ENCODE measurements at places on chromosomes 4 and X. TPM values are rescaled to one million over a fixed set of nuclear protein-coding genes. Genes with fewer than 3 reads are reported as not detected.

GRCh38 chr4:2817701-2818350 is 24.9 kb downstream of the SH3BP2 start:
- H3K4me3 ChIP-seq: peak overlapping the region; percentile 66
- H3K27ac ChIP-seq: peak overlapping the region; percentile 85
- H3K36me3 ChIP-seq: peaks cover 60% of the 10 kb centered on the region
- H3K4me1 ChIP-seq: peaks cover 21% of the 10 kb centered on the region
- no peak for DNase-seq

Gene PGAM4
- not detected for total RNA-seq

Gene LUZP4
- not detected for total RNA-seq

DNA sequence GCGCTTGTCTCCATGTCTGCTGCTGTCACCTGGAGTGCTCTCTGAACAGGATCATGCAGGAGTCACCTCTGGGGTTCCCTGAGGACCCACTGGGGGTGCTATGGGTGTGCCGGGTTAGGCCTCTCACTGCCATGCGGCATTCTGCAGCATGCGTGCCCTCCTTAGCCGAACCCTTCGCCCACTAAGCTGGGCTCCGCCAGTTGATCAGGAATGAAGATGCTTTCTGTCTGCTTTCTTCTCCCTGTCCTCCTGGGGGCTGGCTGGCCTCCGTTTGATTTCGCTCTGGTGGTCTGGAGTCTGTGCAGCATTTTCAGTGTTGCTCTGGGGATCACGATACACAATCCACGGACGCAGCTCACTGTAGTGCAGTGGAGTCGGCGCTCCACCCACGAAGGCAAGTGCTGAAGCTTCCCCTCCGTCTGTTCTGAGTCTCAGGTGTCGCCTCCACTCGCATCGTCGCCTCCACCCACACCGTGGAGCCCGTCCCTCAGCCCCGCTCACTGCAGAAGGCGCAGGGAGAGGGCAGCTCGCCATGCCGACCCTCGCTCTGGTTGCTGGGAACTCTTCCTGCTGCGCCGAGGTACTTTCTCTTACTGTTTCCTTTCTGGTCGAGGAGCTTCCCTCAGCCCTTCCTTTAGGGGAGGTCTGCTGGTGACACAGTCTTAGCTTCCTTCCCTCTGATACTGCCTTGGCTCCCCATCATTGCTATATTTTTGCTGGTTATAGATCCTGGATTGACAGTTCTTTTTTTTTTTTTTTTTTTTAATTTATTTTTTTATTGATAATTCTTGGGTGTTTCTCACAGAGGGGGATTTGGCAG is 29.2 kb downstream of the LETM1 start:
- H3K4me1 ChIP-seq: no peaks in the 10 kb centered on the region
- no peaks in the 10 kb centered on the region for H3K36me3 ChIP-seq
- no peak overlapping the region for H3K4me3 ChIP-seq

- H3K4me3 ChIP-seq: no peak overlapping the region
- no peaks in the 10 kb centered on the region for H3K27me3 ChIP-seq
- no peak for DNase-seq
- H3K27ac ChIP-seq: no peak overlapping the region
These were observed 39.3 kb upstream of the SMARCAD1 start for GRCh38 chr4:94168321-94168720.

- no peaks in the 10 kb centered on the region for H3K4me1 ChIP-seq
- H3K4me3 ChIP-seq: no peak overlapping the region
- H3K36me3 ChIP-seq: no peaks in the 10 kb centered on the region
These were observed 319.0 kb downstream of the STK32B start for GRCh38 chr4:5370286-5370685.

Gene NIPAL1
- 3.1 TPM for total RNA-seq

Gene RNF128
- 1.3 TPM for total RNA-seq

DNA sequence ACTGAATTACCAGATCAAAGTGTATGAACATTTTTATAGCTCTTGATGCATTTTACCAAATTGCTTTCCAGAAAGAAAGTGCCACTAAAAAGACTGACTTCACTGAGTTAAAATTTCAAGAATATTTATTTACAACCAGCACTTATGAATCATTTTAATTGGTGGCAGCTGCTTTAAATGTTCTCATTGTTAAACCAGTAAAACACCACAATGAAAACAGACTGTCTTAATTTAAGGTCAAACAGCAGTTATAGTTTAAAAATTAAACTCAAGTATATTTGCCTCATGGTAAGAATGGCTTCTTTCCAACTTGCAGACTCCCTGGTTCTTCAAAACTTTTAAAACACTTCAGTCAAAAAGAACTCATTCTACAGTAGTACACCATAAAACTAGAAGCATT is 36.9 kb downstream of the AMMECR1 start:
- no peak for DNase-seq
- H3K27me3 ChIP-seq: peaks cover 6% of the 10 kb centered on the region
- H3K27ac ChIP-seq: no peak overlapping the region
- no peaks in the 10 kb centered on the region for H3K36me3 ChIP-seq

DNA sequence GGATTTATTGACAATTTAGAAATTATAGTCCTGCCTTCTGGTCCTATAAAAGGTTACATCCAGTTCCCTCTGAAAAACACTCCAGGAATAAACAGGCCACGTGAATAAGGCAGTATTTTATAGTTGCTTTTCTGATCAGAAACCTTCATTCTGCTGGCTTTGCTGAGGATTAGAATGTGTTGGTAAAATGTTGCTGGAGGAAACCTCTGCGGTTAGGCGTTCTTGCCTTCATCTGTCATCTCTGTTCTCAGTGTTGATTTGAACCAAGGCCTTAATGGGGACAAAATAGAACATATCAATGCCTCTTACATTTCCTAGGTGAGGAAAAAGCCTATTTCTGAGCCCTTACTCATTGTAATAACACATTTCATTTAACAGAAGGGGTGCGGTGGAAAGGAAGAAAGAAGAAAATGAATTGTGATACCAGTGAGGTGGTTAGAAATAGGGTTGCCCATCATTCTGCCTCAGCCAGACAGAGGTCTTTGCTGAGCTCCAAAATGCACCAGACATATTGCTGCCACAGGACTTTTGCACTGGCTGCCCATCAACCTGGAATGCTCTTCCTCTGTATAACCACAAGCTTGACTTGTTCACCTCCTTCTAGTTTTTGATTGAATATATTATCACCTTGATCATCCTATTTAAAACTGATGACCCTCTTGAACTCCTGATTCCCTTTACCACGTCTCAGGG is 18.0 kb upstream of the SPARCL1 start:
- H3K4me3 ChIP-seq: no peak overlapping the region
- DNase-seq: no peak
- no peak overlapping the region for H3K27ac ChIP-seq
- no peaks in the 10 kb centered on the region for H3K36me3 ChIP-seq
- H3K4me1 ChIP-seq: no peaks in the 10 kb centered on the region

Gene NOCT
- total RNA-seq: 1.4 TPM

Gene GRIA3
- total RNA-seq: 2.3 TPM

GRCh38 chrX:72392816-72393800 is 87.4 kb upstream of the CITED1 start:
- peaks cover 5% of the 10 kb centered on the region for H3K27me3 ChIP-seq
- H3K4me1 ChIP-seq: no peaks in the 10 kb centered on the region
- no peak overlapping the region for H3K4me3 ChIP-seq
- no peak for DNase-seq
- H3K36me3 ChIP-seq: no peaks in the 10 kb centered on the region

GRCh38 chr4:155179216-155179615 is 29.2 kb upstream of the NPY2R start:
- no peaks in the 10 kb centered on the region for H3K36me3 ChIP-seq
- no peak for DNase-seq
- H3K27me3 ChIP-seq: no peaks in the 10 kb centered on the region

- H3K4me3 ChIP-seq: no peak overlapping the region
- no peak overlapping the region for H3K27ac ChIP-seq
- H3K36me3 ChIP-seq: no peaks in the 10 kb centered on the region
- peak; percentile 13 for DNase-seq
These were observed 763.8 kb upstream of the AADAT start for GRCh38 chr4:170853422-170854021.

- DNase-seq: no peak
- H3K27me3 ChIP-seq: no peaks in the 10 kb centered on the region
These were observed 926.1 kb downstream of the FAM133A start for GRCh38 chrX:94600077-94600476.

DNA sequence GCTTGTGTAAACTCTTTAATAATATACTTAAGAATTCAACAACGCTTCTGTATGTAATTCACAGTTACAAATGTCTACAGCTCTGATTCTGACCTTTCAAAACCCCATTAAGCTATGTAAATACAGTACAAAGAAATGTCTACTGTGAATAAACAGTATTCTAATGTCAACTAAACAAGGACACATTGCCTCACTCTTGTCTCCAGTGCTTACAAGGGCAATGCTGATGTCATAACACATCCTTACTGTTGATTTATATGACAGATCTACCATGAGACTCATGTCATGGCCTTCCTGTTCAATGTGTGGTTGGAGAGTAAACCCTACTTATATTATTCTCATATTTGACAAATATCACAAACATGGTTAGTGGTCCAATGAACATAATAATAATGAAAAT is 256.1 kb upstream of the ADGRL3 start:
- H3K4me3 ChIP-seq: no peak overlapping the region
- no peaks in the 10 kb centered on the region for H3K27me3 ChIP-seq

Gene CFAP299
- total RNA-seq: not detected

DNA sequence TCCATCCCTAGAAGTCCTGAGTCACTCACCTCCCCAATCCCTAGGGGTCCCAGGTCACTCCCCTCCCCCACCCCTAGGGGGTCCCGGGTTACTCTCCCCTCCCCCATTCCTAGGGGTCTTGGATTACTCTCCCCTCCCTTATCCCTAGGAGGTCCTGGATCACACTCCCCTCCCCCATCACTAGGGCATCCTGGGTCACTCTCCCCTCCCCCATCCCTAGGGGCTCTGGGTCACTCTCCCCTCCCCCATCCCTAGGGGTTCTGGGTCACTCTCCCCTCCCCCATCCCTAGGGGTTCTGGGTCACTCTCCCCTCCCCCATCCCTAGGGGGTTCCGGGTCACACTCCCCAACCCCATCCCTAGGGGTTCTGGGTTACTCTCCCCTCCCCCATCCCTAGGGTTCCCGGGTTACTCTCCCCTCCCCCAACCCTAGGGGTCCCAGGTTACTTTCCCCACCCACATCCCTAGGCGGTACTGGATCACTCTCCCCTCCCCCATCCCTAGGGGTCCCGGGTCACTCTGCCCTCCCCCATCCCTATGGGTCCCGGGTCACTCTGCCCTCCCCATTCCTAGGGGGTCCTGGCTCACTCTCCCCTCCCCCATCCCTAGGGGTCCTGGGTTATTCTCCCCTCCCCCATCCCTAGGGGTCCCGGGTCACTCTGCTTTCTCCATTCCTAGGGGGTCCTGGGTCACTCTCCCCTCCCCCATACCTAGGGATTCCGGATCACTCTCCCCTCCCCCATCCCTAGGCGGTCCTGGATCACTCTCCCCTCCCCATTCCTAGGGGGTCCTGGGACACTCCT is 2.1 kb downstream of the ASMTL start:
- peak overlapping the region; percentile 5 for H3K27ac ChIP-seq
- H3K4me3 ChIP-seq: no peak overlapping the region
- H3K4me1 ChIP-seq: peaks cover 30% of the 10 kb centered on the region
- DNase-seq: no peak
- no peaks in the 10 kb centered on the region for H3K27me3 ChIP-seq

Gene SPIN4
- 2.5 TPM for total RNA-seq

Gene KIT
- 18.6 TPM for total RNA-seq

Gene PWWP3B
- total RNA-seq: 16.0 TPM

GRCh38 chr4:7434766-7435150 is at the start of gene PSAPL1:
PSAPL1 (minus strand) TSS chr4:7434930; CDS start chr4:7434879, 51 bp downstream.
- H3K4me1 ChIP-seq: no peaks in the 10 kb centered on the region
- H3K27me3 ChIP-seq: no peaks in the 10 kb centered on the region
- no peak within 1 kb of the TSS for H3K27ac ChIP-seq
- no peak within 1 kb of the TSS for H3K4me3 ChIP-seq
- no peak for DNase-seq
- no peaks in the 10 kb centered on the region for H3K36me3 ChIP-seq

Gene NHS
- total RNA-seq: 39.0 TPM

- no peaks in the 10 kb centered on the region for H3K27me3 ChIP-seq
- H3K36me3 ChIP-seq: no peaks in the 10 kb centered on the region
- no peak overlapping the region for H3K27ac ChIP-seq
- DNase-seq: no peak
- H3K4me3 ChIP-seq: no peak overlapping the region
These were observed 15.0 kb upstream of the XAGE2 start for GRCh38 chrX:52353838-52354237.
